ENCODE measurements at places on chromosomes 2 and 18. TPM values are rescaled to one million over a fixed set of nuclear protein-coding genes. Genes with fewer than 3 reads are reported as not detected.

- no peak for ATAC-seq
Measured at GRCh38 chr2:199983534-199983933, 28.2 kb downstream of the MAIP1 start.

DNA sequence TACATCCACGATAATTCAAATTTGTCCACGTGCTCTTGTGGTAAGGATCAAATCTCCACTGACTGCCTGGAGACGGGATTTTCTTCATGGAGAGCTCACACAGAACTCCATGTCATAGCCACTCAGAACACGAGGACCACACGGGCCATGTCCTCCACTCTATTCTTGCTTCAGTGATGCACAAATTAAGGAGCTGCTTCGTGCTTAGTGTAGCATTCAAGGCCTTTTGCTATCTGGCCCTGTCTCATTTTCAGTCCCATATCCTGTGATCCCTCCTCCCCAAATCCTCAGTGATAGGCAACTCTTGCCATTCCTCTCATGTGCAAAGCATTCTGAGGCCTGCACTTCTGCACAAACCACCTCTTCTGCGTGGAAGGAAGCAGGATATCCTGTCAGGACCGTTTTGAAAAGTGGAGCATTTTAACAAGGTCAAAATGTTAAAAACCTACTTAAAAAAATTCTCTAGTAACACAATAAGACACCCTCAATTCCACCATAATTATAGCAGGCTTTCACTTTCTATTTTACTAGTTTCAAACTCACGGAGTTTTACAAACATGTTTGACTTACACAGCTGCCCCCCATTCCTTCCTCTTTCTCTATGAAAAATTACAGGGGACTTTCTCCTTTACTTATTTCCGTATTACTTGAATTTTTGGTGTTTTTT is 35.2 kb downstream of the ST3GAL5 start:
- peak; percentile 10 for ATAC-seq

DNA sequence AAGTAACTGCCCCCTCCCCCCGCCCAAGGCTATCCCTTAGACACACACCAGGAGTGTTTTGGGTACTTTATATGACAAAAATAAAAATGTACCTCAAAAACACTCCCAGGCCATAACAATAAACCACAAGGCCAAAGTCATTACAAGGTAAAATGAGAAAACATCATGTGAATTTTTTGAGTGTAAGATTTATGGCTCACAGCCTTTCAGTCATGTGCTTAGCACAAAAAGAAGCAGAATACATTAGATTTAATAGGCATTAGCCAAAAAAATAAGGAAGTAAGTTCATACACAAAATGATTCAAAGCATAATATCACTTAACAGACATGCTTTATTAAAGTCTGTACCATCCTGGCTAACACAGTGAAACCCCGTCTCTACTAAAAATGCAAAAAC is 103.7 kb downstream of the CACNB4 start:
- no peak for ATAC-seq

The VWC2L gene
- not detected for total RNA-seq

DNA sequence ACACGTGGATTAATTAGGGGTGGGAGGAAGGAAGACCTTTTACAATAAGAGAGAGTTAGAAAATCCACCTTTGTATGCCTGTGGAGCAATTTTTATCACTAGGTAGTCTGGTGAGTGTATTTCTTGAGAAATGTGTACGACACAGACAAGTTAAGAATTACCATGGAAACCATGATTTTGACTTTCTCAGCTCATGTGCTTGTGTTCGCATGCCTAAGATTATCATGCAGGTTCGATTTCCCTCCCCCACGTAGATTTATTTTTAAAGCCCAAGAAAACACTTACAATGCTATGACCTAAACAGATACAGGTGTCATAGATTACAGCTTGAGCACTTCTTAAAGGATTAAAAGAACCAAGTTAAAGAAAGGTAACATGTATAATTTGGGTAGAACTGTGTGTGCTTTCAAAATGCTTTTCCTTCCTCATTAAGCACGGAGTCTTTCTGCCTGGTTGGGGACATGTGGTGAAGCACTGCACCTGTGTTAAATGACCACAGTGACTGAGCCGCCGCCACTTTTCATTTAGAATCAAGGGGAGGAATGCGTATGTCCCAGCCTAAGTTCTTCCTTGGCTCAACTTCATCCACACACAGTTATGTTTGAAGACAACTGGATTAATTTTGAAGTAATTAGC is 16.6 kb downstream of the SERTAD2 start:
- ATAC-seq: peak; percentile 14

GRCh38 chr2:107340955-107341354 is 455.0 kb upstream of the ST6GAL2 start:
- no peak for ATAC-seq

DNA sequence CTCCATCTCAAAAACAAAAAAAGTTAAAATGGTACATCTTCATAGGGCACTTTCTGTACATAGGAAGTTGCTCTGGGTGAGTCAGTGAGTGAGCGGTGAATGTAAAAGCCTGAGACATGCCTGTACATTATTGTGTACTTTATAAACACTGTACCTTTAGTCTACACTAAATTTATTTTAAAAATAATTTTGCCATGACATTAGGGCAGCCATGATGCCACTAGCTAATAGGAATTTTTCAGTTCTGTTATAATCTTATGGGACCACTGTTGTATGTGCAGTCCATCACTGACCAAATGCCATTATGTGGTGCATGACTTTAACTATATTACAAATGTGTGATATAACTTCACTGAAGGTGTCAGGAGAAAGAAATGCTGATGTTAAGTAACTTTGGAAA is 11.0 kb upstream of the TXNDC2 start:
- peak; percentile 58 for ATAC-seq

The ST8SIA3 gene
- not detected for total RNA-seq

DNA sequence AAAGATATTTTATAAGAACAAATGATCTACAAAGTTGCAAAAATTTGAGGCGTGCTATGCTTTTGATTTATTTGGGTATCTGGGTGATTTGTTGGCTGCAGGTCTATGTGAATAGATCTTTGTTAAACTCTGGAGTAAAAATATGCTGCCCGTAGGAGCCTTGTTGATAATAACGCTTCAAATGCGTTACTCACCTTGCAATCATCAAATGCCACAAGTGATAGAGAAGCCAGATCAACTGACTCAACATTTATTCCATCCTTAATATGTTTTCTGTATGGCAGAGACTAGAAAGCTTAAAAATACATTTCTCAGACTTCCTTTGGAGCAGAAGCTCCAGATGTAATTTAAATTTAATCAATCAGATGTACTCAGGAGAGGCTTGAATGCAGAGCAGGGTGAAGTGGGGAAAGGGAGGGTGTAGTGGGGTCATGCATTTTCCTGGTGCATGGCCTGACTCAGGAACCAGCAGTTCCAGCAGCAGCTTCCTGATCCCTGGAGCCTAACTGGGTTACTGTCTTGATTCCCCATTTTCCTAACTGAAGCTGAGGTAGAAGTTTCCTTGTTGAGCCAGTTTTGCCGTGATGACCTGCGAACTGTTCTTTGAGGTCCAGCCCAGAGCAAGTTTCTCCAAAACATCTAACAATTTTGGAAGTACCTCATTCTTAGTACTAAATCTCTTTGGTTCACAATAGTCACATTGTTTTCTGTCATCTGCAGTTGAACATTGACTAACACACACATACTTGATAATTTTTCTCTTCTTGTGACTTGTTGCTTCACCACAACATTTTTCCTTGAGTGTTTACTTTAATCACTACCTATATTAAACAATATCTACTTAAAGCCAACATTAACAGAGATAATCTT is 284.7 kb upstream of the CWC22 start:
- no peak for ATAC-seq

- no peak for ATAC-seq
Measured at GRCh38 chr18:9008709-9009635, 93.5 kb upstream of the NDUFV2 start.

The LOXL3 gene
- total RNA-seq: 0.52 TPM

DNA sequence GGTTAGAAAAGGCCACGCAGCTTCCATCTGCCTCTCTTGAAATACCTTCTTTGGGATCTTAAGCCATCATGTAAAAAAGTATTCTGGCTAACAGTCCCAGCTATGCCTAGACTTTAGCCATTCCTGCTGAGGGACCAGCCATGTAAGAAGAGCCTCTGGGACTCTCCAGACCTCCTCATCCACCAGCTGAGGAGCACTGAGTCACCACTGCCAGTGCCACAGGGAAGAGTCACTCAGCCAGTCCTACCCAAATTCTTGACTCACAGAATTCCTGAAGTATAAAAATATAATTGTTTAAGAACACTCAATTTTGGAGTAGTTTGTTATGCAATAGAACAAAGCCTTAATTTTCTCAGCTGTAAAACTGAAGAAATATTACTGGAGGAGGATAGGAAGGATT is 436.7 kb downstream of the ZEB2 start:
- no peak for ATAC-seq

- no peak for ATAC-seq
Measured at GRCh38 chr2:100801402-100801801, 18.5 kb upstream of the NPAS2 start.

The FBXO15 gene
- total RNA-seq: 0.76 TPM

The DSC1 gene
- total RNA-seq: 0.52 TPM

DNA sequence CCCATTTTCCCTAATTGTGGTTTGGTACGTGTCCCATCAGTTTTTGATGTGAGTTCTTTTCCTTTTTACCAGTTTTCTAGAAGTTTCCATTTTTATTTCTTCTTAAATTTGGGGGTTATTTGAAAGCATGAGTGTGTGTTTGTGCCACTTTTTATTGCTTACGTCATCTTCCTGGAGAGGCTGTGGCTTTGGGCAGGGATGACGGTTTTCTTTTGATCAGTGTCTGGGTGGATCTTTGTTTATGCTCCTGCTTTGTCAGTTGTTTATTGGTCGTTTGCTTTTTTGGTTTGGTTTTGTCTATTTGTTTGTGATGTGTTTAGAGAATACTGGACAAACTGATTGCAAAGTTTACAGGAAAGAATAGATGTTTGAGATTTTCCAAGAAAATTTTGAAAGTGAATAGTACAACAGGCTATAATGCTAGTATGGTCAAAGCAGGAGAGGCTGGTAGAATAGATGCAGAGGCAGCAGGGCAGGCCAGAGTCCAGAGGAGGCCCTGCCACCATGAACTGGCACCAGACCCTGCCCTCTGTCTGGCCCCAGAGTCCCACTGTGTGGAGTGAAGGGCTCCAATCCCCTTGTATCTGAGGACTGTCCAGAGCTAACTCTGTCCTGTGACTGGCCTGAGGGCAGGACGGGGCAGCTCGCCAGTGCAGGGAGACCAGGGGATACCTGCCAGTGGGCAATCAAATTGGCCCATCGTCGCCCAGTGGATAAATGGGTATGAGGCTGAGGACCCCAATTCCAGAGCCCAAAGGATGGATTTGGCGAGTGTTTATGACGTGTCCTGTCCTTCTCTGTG is 23.4 kb upstream of the SNED1 start:
- ATAC-seq: peak; percentile 13

DNA sequence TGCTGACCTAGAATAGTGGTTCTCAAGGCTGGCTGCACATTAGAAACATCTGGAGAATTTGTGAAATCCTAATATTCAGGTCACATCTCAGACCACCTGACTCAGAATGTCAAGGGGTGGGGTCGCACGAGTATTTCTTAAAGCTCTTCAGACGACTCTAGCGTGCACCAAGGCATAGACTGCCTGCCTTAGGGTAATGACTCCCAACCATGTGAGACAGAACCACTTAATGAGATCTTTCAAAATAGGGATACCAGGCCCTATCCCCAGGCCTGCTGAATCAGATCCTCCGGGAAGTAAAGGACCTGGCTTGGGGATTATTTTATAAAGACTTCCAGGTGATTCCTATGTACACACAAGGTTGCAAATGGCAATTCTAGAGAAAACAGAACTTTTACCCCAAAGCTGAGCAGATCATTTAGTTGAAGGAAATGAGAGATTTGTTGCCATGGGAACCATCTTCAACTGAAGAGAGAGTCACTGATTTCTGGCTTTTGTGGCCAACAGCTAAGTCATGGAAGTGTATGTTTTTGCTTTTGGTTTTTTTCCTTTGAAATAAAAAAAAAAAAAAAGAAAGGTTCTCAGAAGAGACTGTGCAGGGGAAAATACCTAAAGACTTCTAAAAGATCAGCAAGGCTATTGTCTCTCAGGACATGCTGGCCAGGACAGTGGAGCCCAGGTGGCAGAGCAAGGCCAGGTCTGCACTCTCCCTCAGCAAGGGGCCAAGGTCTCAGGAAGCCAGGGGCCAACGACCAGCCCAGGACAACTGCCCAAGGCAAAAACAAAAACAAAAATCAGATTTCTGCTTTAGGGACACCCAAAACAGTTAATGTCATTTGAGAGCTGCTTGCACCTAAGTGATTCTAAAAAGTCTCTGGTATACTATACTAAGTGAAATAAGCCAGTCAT is 15.3 kb upstream of the LOXHD1 start:
- no peak for ATAC-seq

The CNGA3 gene
- total RNA-seq: not detected

- ATAC-seq: no peak
Measured at GRCh38 chr2:104045071-104045470, 808.8 kb upstream of the POU3F3 start.

- ATAC-seq: peak; percentile 9
Measured at GRCh38 chr2:241443486-241444223, 64.7 kb downstream of the STK25 start.

The SERPINB4 gene
- total RNA-seq: 418 TPM

DNA sequence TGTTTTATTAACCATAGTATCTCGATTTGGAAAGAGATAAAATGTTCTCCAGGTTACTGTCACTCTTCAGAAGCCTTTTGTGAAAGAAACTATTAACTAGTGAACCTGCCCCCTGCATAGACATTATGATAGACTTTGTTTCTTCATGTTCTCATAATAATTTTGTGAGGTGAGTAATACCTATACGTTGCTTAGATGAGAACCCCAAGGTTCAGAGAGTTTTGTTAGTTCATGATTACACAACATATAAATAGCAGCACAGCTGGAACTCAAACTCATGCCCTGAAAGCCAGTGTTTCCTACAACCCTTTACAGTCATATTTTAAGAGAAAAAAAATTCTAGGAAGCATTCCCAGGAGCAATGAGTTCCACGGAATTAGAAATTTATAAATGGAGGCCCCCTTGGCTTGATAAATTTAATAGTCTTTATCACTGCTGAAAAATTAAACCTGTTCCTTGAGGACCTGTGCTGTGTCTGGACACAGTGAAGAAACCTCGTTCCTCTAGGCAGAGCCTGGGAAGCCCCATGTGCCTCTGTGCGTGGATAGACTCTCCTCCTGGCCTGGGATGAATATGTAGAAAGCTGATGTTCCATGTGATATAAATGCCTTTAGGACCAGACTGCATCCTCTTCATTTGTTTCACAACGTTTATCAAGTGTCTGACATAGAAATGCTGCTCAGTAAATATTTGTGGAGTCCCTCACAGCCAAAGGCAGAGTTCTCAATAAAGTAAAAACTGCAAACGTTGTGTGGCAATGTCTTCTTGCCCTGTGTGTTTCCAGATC is 1257.0 kb upstream of the GYPC start:
- ATAC-seq: no peak

The SPC25 gene
- total RNA-seq: 6.0 TPM
